Liver (tissue), 10 donors: ENCODE measurements at places on chromosomes 4 and X. TPM values are rescaled to one million over a fixed set of nuclear protein-coding genes. Genes with fewer than 3 reads are reported as not detected.

The PPARGC1A gene
- polyA plus RNA-seq, result 13.5 TPM

The ITIH6 gene
- polyA plus RNA-seq, result not detected

The CXCL10 gene
- polyA plus RNA-seq, result 1.1 TPM

The ZNF711 gene
- polyA plus RNA-seq, result 0.69 TPM

The GYPB gene
- not detected for polyA plus RNA-seq

The DKK2 gene
- 0.07 TPM for polyA plus RNA-seq

The THAP9 gene
- 1.6 TPM for polyA plus RNA-seq

The SMR3B gene
- not detected for polyA plus RNA-seq

The FGFR3 gene
- polyA plus RNA-seq, result 19.1 TPM

The EFNB1 gene
- polyA plus RNA-seq, result 7.9 TPM

The RASGEF1B gene
- 51.6 TPM for polyA plus RNA-seq

The ASMTL gene
- 11.5 TPM for polyA plus RNA-seq

The DCTD gene
- 49.7 TPM for polyA plus RNA-seq

The MXRA5 gene
- polyA plus RNA-seq, result 0.32 TPM

The PLS3 gene
- 56.3 TPM for polyA plus RNA-seq

The PRR32 gene
- polyA plus RNA-seq, result not detected

The HSFX2 gene
- 0.20 TPM for polyA plus RNA-seq

The GPRASP3 gene
- 0.47 TPM for polyA plus RNA-seq

The PHKA2 gene
- 53.9 TPM for polyA plus RNA-seq

The ZDHHC15 gene
- 0.08 TPM for polyA plus RNA-seq

The GABRB1 gene
- polyA plus RNA-seq, result not detected

The GLRB gene
- polyA plus RNA-seq, result 0.53 TPM

The RXFP1 gene
- 1.2 TPM for polyA plus RNA-seq

The GAGE2A gene
- polyA plus RNA-seq, result not detected

The RBM46 gene
- 0.24 TPM for polyA plus RNA-seq

The SPATA4 gene
- polyA plus RNA-seq, result not detected

The PAGE1 gene
- not detected for polyA plus RNA-seq
